Stimulated activated CD8-positive, alpha-beta memory T cell treated with anti-CD3 and anti-CD28 coated beads, Interleukin-4, amount 100 ng/mL, for 4 hours (primary cell): ENCODE measurements at places on chromosomes 12 and 14.

DNA sequence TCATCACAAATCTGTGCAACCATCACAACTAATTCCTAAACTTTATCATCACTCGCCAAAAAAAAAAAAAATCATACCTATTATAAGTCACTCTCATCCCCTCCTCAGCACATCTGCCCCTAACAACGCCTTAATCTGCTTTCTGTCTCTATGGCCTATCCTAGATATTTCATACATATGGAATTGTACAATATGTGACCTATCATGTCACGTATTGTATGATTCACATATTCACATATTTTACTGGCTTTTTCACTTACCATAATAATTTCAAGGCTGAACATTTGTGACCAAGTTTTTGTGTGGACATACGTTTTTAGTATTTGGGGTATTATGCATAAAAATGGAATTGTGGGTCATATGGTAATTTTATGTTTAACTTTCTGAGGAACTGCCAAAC, 400.7 kb downstream of the DAD1 start:
- DNase-seq = no peak

DNA sequence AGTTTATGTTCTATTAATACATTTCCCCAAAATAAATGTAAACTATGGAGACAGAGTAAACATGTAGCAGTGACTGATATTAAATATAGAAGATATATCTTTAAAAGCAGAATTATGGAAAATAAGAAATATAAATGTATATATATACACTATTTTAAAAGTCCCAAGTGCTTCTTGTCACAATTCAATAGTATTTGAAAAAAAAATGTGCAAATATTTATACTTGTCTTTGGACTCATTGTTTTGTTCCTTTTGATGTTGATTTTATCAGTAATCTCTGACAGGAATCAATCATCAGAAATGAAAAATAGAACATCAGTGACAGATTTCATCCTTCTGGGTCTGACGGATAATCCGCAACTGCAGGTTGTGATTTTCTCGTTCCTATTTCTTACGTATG, at the start of gene OR6C76:
Gene OR6C76, plus strand, starts transcription at position 301 of the 400 bp plus-strand sequence. Its CDS starts 0 bp downstream, at position 301.
- no peak for DNase-seq

DNA sequence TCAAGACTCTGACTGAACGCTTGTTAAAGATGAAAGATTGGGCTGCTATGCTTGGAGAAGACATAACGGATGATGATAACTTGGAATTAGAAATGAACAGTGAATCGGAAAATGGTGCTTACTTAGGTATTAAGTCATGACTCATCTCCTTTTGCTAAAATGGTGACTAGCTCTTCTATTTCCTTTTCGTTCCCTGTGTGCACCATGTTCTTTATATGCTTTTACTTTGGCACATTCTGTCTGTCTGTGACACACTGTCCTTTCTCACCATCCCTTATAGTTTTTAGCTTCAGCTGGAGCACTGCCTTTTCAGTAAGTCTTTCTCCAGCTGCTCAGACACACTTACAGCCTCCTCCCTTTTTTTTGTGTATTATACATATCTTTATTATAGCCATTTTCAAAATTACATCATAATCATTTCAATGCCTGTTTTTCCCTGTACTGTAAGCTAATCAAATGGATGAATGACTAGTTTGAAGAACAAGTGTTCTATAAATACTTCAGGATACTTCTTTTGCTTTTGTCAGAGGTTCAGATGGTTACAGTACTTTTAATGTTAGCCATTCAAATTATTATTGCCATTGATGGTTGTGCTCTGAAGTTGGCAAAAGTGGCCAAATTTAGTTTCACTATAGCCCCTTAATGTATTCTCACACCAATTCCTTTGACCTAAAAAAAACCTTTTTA, 68.6 kb downstream of the MIA2 start:
- DNase-seq = no peak

GRCh38 chr12:68481181-68481941, 129.3 kb upstream of the RAP1B start:
- DNase-seq = no peak

DNA sequence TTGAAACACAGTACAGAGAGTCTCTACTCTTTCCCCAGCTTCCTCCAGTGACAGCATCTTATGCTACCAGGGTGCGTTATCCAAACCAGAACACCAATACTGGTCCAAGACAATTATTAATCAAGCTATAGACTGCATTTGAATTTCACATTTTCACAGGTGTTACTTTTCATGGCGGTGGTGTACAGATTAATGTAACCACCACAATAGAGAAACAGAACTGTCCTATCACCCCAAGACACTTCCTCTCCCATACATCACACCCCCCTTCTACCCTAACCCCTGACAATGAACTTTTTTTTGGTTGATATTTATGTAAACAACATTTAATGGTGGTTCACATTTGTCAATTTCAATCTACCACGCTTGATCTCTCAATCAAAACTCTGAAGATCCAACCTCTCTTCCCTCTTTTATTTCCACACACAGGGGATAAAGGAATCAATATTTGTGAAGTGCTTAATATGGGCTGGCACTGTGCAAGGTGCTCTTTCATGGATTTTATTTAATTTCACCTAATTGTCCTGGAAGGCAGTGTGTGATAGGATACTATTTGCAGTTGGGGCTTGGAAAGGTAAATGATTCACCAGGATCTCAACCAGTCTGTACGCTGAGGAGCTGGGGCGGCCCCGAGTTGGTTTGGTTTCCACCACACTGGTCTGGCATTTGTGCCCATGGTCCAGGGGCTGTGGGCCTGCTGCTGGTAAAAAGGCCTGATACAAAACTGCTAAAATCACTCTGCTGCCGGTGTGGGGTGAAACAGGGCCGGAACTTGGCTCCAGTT, 54.6 kb upstream of the DICER1 start:
- no peak for DNase-seq

- no peak for DNase-seq
These were observed 14.8 kb downstream of the TMEM260 start for GRCh38 chr14:56594428-56594827.

GRCh38 chr12:120110550-120111501, 5.7 kb downstream of the RAB35 start:
- no peak for DNase-seq

GRCh38 chr12:28378736-28379135, 188.5 kb downstream of the CCDC91 start:
- no peak for DNase-seq

- no peak for DNase-seq
These were observed 12.8 kb upstream of the ATP2B1 start for GRCh38 chr12:89721291-89721987.

DNA sequence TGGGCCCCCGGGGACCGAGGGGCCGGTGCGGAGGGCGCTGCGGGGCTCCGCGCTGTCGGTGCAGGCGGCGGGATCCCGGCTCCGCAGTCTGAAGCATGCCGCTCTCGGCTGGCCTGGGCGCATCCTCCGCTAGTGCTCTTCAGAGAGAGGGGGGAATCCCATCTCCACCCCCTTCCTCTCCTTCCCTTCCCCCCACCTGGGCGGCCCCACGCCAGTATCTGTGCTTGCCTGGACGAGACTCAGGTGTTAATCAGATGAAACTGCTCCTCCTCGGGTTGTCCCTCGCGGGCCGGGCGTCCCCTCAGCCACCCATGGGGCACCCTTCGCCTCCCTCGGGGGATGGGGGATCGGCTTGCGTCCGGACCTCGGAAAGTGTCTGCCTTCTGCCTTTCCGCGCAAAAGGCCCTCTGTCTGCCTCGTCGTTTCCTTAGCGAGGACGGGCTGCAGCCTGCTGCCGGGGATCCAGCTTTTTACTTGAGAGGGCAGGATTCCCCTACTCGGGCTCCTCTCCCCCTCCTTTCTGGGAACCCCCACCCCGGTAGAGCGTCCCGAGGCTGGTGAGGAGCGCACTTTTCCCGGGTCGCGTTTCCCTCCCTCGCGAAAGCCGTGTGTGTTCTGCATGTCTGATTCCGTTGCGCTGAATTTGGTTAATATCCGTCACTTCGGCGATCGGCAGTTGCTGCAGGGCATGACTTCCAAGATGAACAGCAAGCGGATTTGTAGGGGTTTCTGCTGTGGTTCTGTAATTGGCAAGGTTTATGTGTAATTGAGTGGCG, 1.1 kb downstream of the GPHN start:
- DNase-seq = no peak

- DNase-seq = no peak
These were observed 12.7 kb upstream of the HDAC7 start for GRCh38 chr12:47832263-47832933.

GRCh38 chr14:34650786-34651584, 21.0 kb upstream of the SNX6 start:
- DNase-seq = no peak

GRCh38 chr12:65477721-65478120, 199.2 kb downstream of the MSRB3 start:
- DNase-seq = no peak

DNA sequence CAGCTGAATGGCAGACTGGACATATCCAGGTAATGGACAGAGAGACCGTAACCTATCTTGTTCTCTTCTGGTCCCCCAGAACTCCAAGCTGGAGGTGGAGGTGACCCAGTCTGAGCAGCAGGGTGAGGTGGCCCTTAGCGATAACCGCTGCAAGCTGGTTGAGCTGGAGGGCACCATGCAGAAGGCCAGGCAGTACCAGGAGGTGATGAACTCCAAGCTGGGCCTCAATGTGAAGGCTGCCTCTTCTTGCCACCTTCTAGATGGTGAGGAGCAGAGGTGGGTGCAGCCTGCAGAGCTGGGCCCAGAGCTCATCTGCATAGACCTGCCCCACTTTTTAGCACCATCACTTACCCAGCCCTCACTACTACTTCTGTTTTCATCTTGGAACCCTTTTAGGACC, 7.2 kb upstream of the KRT86 start:
- DNase-seq = no peak

GRCh38 chr14:103279142-103280025, 54.7 kb upstream of the EIF5 start:
- no peak for DNase-seq

DNA sequence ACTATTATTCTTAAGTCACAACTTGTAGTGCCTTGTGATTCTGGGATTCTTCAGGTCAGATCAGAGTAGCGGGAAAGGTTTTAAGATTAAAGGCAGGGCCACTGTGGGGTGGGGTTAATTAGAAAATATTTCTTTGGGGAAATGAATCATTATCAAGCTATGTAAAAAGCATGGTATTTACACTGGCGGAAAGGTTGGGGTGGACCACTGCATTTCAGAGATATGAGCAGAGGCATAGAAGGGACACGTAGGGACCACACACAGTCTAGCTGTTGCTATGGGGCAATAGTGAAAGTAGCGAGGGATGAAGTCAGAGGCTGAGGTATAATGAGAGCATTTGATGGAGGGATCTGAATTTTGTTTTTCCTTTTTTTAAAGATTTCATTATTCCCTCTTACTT, 31.7 kb upstream of the KCNH3 start:
- no peak for DNase-seq

DNA sequence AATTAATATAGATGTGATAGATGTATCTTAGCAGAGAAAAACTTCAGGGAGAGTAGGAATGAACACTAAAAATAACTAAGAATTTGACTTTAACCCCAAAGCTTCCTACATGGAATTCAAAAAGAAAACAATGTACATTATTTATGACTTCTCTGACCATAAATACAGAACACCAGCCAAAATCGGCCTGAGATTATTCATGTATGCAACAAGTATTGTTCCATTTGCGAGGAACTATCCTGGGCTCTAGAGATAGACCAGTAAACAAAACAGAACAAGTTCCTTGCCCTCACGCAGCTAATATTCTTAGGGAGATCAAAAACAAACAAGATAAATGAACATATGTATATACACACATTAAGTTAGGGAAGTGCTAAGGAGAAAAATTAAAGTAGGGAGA, 432.3 kb upstream of the SOX5 start:
- DNase-seq = no peak

DNA sequence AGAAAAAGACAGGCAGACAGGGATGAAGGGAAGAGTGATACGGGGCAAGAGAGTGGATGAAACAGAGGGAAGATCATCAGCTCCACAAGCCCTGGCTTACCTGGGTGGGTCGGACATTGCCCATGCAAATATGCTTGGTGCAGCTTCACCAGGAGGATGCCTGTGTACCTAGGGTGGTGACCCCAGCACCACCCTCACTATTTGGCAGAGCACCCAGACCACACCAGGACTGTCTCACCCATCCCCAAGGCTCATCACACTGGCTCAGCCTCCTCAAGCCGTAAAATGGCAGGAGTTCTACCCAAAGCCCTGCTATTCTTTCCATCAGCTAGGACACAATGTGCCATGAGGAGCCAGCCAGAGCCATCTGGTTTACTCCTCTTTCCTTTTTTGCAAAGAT, 3.0 kb downstream of the GALNT8 start:
- no peak for DNase-seq

GRCh38 chr12:79776111-79776510, 85.3 kb upstream of the PAWR start:
- no peak for DNase-seq

GRCh38 chr14:81831128-81831820, 297.6 kb upstream of the SEL1L start:
- DNase-seq = no peak

- no peak for DNase-seq
These were observed 31.1 kb upstream of the RIC8B start for GRCh38 chr12:106743270-106743988.

DNA sequence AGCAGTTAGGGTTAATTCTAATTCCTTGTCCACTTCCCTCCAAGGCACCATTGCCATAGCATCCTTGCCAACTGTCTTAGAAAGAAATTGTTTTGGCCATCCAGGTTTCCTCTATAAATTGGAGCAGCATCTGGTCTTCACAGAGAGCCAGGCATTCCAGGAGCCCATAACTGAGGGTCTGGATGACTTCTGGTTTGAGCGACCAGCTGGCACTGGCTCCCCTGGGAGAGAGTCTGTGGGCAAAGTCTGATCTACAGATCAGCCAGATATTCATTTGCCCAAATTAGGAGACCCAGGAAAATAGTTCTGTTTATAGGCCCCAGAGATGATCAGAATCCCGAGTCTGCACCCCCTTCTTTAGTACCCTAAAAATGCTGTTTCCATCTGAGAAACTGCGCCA, 16.0 kb downstream of the VSX2 start:
- DNase-seq = no peak

GRCh38 chr12:28963554-28963953, 185.5 kb upstream of the FAR2 start:
- DNase-seq = no peak

DNA sequence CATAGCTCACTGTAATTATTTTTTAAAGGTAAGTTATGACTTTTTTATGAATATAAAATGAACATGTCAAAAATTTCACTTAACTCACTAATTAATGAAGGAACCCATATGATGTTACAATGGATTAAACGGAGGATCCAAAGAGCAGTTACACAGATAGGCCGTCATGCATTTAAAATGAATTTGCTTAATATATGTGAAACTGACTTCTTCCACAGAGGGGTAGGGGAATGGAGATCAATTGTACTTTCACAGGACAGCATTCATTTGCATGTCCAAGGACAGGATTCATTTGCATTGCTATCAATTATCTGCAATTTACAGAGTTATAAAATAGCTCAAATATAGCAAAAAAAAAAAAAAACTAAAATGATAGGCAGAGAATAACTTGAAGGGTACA, 6.6 kb upstream of the CRY1 start:
- no peak for DNase-seq

GRCh38 chr12:119036878-119037825, 55.8 kb downstream of the SRRM4 start:
- DNase-seq = no peak

DNA sequence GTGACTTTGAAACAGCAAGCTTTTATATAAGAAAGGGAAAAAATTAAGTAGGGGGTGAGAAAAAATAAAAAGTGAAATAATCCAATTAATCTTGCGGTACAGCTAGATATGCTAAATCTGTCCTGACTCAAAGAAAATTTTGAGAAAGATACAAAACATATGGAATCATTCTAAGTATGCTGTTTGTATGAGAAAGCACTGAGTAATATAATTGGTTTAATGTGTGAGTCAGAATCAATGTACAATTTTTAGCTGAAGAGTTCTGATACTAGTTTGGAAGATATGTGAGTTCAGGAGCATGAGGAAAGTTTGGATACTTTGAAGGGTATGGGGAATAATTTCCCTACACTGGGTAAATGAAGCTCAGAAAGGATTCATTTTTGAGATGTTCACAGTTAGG, 190.9 kb upstream of the RASSF8 start:
- DNase-seq = no peak
